Activated CD8-positive, alpha-beta T cell treated with anti-CD3 and anti-CD28 coated beads, Interleukin-2, amount 10 ng/mL, durations not matched to agents 7 days and 5 days (primary cell): ENCODE measurements at places on chromosomes 7 and 10.

- H3K4me3 ChIP-seq: peak overlapping the region; percentile 100
- peak; percentile 31 for DNase-seq
- H3K4me1 ChIP-seq: peaks cover 47% of the 10 kb centered on the region
- no peaks in the 10 kb centered on the region for H3K27me3 ChIP-seq
- peak overlapping the region; percentile 97 for H3K27ac ChIP-seq
Measured at GRCh38 chr10:102744374-102745051, 765 bp downstream of the WBP1L start.

DNA sequence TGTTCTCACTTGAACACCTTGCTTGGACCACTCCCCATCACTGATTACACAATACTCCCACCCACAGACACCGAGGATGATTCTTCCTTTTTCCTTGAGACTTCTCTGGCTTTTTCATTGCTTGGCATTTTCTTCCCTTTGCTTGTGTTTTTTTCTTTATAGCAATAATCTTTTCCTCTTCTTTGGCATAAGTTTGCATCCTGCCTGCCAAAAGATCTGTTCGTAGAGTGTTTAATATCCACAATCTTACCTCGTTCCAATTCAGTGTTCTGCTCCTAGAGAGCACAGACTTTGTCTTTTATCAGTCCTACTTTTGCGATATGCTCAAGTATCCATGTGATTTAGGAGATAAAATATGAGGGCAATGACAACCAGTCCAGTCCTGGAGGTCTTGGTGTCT lies 303.3 kb upstream of the CDC14C start:
- no peak overlapping the region for H3K27ac ChIP-seq
- no peak overlapping the region for H3K4me3 ChIP-seq
- H3K4me1 ChIP-seq: peaks cover 19% of the 10 kb centered on the region
- no peak for DNase-seq

DNA sequence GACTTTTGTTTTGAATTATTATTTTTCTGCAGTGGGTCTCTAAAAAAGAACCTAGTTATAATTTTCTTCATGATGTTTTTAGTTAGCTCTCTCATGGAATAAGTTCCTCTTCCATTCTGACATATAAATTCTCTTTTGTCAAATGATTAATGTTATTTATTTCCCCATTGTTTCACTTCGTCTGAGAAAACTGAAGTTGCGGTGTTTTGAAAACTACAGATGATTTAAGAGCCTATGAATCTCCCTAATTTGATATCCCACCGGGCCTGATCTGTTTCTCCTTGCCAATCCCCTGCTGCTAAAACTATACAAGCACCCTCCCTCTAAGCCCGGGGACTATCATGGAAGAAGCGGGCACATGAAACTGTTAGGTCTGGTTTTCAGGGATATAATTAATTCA lies 41.4 kb downstream of the HTR7 start:
- no peak overlapping the region for H3K4me3 ChIP-seq
- H3K36me3 ChIP-seq: no peaks in the 10 kb centered on the region
- no peak for DNase-seq
- no peak overlapping the region for H3K27ac ChIP-seq
- peaks cover 3% of the 10 kb centered on the region for H3K27me3 ChIP-seq

GRCh38 chr7:151694828-151695580 lies 175.3 kb upstream of the RHEB start:
- no peak overlapping the region for H3K4me3 ChIP-seq
- no peak overlapping the region for H3K27ac ChIP-seq
- no peaks in the 10 kb centered on the region for H3K36me3 ChIP-seq
- H3K4me1 ChIP-seq: peaks cover 6% of the 10 kb centered on the region

- H3K4me3 ChIP-seq: no peak overlapping the region
- H3K27ac ChIP-seq: peak overlapping the region; percentile 83
- DNase-seq: peak; percentile 38
Measured at GRCh38 chr10:102504179-102504975, 605 bp downstream of the SUFU start.

DNA sequence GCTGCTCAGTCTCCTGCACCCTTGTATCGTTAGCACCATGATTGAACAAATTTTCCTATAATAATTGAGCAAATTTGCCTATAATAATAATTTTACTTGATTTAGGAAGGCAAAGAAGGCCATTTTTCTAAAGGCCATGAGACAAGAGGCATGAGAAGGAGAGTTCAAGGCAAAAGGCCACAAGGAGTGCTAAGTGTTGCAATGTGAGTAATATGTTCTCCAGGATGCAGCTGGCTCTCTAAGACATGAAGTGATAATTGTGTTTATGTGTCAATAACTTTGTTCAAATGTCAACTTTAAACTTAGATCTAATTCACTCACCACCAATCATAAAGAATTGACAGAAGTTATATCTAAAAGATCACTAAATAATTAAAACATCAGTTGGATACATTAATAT lies 53.8 kb downstream of the SGCE start:
- H3K4me3 ChIP-seq: no peak overlapping the region
- H3K27me3 ChIP-seq: peaks cover 2% of the 10 kb centered on the region
- no peaks in the 10 kb centered on the region for H3K4me1 ChIP-seq
- H3K36me3 ChIP-seq: no peaks in the 10 kb centered on the region

GRCh38 chr7:2072042-2072441 lies 160.7 kb downstream of the MAD1L1 start:
- DNase-seq: no peak
- H3K4me3 ChIP-seq: no peak overlapping the region
- no peaks in the 10 kb centered on the region for H3K27me3 ChIP-seq
- H3K27ac ChIP-seq: no peak overlapping the region

GRCh38 chr10:28533571-28534304 lies 820 bp downstream of the WAC start:
- peaks cover 73% of the 10 kb centered on the region for H3K36me3 ChIP-seq
- no peaks in the 10 kb centered on the region for H3K27me3 ChIP-seq
- peak overlapping the region; percentile 95 for H3K27ac ChIP-seq
- H3K4me3 ChIP-seq: peak overlapping the region; percentile 98
- H3K4me1 ChIP-seq: peaks cover 63% of the 10 kb centered on the region

- DNase-seq: no peak
- H3K4me3 ChIP-seq: no peak overlapping the region
- H3K27me3 ChIP-seq: peaks cover 4% of the 10 kb centered on the region
- no peak overlapping the region for H3K27ac ChIP-seq
- no peaks in the 10 kb centered on the region for H3K4me1 ChIP-seq
Measured at GRCh38 chr7:94258418-94259300, 136.0 kb upstream of the COL1A2 start.

DNA sequence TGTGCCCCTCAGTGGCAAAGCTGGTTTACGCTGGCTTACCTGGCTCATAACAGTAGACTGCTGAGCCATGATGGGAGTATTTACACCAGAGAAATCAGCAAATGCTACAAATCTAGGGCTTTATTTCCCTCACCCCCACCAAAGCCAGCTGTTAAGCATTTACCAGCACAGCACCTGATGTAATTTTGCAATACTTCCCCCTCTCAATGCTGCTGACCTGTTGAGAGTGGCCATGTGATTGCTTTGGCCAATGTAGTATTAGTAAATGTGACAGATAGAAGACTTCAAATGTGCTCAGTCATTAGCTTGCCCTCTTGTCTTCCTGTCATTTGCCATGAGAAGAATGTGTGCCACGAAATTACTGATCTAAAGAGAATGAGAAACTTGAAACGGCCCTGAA lies 46.6 kb downstream of the HERPUD2 start:
- peaks cover 51% of the 10 kb centered on the region for H3K36me3 ChIP-seq
- peaks cover 44% of the 10 kb centered on the region for H3K4me1 ChIP-seq
- H3K27me3 ChIP-seq: no peaks in the 10 kb centered on the region
- DNase-seq: no peak
- H3K27ac ChIP-seq: no peak overlapping the region
- no peak overlapping the region for H3K4me3 ChIP-seq
